NCI-H1105 (cell line): ENCODE measurements at places on chromosomes 5 and 9.

- no peak for DNase-seq
Observed at GRCh38 chr5:158051036-158051435, 192.1 kb upstream of the CLINT1 start.

DNA sequence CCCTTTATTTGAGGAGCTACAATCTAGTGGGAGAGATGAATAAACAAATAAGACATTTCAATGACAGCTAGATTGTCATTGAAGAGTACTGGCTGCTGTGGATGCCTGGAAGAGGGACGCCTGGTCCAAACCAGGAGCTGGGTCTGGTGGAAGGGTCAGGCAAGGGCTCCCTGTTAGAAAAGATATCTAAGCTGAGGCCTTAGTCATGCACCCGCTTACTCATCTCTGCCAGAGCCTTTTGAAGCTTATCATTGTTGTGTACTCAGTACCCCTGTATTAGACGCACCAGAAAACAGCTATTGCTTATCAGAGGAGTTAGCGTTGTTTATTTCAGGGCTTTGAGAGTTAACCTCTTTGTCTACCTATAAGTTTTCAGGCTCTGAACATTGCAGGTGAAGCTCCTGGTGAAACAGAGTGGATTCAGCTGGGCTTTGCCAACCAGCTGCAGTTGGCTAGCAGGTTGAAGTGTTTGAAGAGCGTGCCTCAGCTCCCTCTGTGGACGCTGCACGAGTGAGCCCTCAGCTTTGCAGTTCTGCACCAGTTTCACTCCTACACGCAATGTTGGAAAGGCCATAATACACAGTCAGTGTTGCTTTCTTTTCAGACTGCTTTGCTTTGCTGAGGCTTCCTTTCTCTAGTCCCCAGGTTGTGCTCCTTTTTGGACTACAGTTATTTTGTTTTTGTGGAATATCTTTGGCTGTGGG is 5.6 kb upstream of the GPR151 start:
- no peak for DNase-seq

DNA sequence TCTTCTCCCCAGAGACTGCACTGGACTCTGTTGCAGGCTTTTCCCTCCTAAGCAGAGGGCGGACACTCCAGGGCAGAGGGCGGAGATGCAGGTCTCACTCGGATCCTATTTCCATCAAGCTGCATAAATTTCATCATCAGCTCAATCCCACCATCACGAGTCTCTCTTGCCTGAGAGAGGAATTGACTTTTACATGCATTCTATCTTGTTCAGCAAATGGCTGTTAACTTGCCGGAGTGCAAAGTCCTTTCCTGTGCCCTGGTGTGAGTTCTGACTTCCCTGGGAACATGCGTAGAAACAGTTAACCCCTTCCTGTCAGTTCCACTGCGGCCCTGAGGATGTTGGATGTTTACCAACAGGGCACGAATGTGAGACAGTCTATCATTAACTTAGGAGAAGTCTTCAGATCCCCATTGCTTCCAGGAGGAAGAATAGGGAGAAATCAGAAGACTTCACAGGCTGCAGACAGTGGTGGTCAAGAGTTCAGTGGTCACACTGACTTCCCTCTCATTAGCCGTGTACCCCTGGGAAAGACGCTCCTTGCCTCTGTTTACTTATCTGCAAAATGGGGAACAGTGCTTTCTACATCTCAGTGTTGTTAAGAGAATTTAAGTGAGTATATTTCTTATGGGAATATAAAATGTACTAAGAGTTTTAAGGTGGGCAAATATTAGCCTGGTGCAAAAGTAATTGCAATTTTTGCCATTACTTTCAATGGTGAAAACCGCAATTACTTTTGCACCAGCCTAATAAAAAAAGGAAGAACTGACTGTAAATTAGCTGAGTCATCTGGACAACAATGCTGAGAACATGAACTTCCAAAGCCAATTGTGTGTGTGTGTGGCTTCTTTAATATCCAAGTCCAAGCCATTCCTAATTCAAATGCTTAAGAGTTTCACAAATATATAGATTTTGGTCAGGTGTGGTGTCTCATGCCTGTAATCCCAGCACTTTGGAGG is 248.0 kb downstream of the DRD1 start:
- no peak for DNase-seq

- DNase-seq: no peak
Observed at GRCh38 chr9:22682536-22682935, 235.9 kb downstream of the DMRTA1 start.

GRCh38 chr5:31911291-31912265 is 262.5 kb downstream of the GOLPH3 start:
- DNase-seq: no peak

GRCh38 chr5:80072103-80073073 is 37.2 kb downstream of the THBS4 start:
- DNase-seq: no peak

GRCh38 chr5:164020116-164020515 is 514.7 kb downstream of the MAT2B start:
- no peak for DNase-seq

GRCh38 chr5:446883-447263 is 3.9 kb downstream of the EXOC3 start:
- DNase-seq: peak; percentile 15

DNA sequence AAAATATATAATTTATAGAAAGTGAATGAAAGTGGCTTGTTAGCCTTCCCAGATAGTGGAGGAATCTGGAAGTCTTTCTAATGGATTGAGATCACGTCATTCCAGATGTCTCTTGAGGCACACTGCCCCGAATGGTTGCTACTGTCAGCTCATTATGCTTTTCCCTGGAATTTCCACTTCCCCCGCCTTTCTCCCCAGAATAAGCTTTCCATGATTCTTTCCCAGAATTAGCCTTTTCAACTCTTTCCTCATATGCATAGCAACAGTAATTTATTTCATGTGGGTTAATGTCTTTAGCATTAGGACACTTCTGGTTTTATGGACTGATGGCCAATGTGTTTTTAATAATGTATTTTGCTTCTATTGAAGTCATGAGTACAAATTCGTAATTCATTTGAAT is 81.5 kb downstream of the PALM2AKAP2 start:
- no peak for DNase-seq

DNA sequence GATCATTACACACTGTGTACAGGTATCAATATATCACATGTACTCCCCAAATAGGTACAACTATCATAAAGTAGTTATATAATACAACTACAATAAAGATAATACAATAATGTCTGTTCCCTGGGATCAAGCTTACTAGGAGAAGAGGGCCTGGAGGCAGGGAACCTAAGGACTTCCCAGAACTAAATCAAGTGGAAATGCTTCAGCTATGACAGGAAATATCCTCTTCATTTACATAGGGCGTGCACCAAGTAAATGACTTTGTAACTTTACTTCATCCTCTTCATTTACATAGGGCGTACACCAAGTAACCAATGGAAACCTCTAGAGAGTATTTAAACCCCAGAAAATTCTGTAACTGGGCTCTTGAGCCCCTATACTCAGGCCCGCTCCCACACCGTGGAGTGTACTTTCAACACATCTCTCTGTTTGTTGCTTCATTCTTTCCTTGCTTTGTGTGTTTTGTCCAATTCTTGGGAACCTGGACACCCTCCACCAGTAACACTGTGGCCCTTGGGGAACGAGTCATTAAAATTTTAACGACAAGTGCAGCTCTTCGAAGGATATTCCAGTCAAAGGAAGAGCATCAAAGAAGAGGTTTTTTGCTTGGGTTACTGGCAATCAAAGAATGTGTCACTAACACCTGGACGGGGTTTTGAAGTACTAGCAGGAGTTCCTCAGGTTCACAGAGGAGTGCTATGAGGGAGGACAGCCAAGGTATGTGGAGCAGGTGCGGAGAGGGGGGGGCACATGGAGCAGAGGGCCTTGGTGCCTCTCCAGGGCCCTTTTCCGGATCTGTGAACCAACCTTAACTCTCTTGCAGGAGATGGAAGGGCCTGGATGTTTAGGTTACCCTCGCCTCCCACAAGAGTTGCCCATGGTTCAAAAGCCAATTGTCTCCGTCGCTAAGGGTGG is 106.6 kb upstream of the DAP start:
- no peak for DNase-seq

DNA sequence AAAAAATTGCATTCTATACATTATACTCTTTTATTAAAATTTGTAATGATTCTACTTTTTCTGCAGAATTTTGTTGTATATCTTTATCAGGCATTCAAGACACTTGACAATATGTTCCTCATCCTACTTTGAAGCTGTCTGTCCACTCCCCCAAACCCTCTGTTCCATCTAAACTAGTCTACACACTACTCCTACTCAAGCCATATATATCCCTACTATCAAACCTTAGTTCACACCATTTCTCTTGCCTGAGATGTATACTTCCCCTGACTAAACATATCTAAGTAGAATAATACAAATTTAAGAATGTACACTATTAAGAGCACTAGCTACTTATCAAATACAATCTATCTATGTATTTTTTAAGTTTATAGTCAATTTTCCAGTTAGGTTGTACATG is 107.1 kb upstream of the FTMT start:
- no peak for DNase-seq

DNA sequence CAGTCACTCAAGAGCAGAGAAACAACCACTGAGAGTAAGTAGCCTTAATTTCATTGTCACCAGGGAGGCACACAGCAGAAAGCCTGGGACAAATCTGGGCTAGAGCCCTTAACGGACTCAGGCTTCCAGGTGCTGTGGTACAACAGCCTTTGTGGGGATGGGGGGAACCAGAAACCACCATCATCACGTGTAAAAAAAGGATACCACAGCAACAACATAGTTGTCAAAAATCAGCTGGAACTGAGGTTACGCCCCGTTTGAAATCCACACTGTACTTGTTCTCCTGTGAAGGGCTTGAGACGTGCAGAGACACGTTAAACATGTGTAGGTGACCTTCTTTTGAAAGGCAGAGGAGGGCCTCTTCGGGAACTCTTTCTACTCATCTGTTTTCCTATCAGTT is 16.6 kb upstream of the PLPP1 start:
- no peak for DNase-seq

DNA sequence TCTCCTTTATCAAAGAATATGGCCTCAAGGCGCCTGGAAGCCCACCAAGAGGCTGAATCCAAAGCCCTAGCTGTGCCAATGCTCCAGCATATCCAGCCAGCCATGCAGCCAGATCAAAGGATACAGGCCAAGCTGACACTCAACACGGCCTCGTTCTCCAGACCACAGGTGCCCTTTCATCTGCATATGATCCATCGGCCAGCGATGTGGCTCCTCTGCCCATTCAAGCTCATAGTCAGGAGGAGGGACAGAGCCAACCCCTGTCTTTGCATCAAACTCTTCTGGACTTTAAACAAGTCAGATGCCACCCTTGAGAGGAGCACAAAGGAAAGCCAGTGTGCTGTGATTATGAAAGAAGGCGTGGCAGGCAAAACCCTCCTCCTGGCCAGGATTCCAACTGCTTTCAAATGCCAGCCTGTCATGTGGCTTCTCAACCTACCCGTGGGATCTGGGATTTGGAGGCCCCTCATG is 42.5 kb downstream of the ADAM19 start:
- no peak for DNase-seq

- DNase-seq: peak; percentile 62
Observed at GRCh38 chr5:34490506-34491250, 165.4 kb upstream of the RAI14 start.

DNA sequence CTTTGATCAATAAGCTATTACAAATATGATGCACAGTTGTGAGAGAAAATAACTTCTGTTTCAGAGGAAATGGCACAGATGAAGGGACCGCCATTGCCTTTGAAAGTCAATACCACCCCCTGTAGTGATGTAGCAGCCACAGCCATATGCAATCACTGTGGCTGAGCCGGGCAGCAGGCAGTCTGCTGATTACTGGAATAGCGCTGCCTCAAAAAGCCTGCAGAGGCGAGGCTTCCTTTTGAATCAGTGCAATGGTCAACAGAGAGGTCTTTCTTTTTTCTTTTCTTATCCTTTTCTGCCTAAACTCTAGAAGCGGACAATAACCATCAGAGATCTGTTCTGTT is 265.1 kb upstream of the TAS2R1 start:
- no peak for DNase-seq

DNA sequence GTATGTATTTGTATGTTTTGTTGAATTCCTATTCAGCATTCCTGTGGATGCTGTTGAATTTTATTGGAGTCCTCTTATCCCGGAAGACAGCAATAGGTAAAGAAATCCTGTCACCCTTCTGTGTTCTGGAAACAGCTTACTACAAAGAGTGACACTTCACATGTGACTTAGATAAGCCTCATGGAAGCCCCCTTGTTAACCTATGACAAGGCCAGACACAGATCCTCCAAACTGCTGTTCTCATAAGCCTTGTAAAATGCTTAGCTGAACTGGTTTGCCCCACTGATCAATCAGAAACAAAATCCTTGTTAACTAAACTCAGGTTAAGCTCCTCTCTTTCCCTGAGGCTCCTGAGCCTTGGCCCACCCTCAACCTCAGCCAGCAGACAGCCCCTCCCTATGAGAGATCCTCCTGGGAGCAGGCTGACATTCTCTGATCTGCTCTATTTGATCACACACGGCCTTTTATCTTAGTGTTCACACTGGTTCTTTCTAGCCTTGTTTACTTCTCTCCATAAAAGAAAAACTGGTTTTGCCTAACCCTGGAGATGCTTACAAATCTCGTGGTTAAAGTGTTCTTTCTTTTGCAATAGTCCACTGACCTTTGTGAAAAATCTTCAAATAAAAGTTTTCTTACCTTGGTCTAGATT is 29.4 kb upstream of the ATP6V1G1 start:
- DNase-seq: no peak

DNA sequence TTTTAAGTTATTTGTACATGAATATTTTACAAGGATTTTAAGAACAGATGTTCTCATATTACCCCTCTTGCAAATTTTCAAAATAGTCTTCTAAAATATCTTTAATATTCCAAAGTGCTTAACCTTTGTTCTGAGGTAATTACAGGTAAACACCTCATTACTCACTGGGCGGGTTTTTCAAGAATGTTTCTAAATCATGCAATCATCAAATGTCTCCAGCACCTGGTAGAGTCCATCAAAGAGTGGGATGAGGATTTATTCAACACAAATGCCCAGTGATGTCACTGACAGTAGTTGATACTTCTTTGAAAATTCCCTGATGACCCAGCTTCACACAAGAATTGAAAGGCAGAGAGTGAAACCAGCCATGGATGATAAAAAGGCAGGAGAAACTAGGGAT is 114.4 kb downstream of the SEC61B start:
- DNase-seq: peak; percentile 3

DNA sequence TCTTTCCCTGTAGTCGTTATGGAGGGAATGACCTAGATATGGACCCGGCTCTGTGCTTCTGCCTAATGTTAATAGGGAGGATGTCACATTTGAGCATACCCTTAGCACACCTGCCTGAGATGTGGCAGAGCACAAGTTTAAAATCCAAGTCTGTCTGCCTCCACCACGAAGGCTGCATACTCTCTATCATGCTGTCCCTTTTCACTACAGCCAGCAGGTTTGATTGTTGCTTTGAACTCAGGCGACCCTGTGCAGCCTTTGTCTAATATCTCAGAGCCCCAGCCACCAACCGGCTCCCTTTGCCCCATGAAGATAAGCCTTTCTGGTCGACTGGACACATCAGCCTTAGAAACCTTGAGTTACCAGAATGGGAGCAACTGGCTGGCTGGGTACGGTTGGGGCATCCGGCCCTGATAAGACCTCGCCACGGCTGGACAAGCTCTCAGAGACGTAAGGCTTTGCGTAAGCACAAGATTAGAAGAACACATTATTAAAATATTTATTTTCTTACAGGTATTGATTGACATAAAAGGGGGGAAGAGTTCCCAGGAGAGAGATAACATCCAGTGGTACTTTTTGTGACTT is 222.0 kb upstream of the TRIM32 start:
- DNase-seq: no peak

- no peak for DNase-seq
Observed at GRCh38 chr5:151493665-151494064, 46.3 kb downstream of the SLC36A1 start.

- no peak for DNase-seq
Observed at GRCh38 chr9:88502552-88503034, 32.4 kb upstream of the NXNL2 start.
